ENCODE measurements at places on chromosomes 5 and 9.

GRCh38 chr9:107489687-107490605, at the start of gene KLF4:
Gene KLF4 (minus strand): TSS chr9:107489769. CDS start chr9:107489172, 597 bp downstream.
- DNase-seq = peak; percentile 61

GRCh38 chr9:114389612-114390368, 2.0 kb upstream of the AKNA start:
- DNase-seq = no peak

DNA sequence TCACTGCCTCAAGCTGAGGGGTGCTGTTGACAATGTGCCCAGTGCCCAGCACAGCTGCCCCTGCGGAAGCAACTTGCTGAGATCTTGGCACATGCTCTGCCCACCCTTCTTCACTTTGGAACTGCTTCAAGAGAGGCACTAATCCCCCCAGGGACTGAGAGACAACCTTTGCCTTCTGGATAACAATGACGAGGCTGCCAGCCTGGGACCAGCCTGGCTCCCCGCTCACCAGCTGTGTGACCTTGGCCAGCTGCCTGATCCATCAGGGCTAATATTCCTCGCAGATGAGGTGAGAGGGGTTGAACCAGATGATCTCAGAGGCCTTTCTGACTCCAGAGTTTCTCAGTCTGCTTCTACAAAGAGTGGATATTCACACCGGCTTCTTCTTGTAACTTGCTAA, 81.0 kb downstream of the SHB start:
- DNase-seq = no peak

GRCh38 chr9:7500521-7500920, 299.1 kb downstream of the DMAC1 start:
- DNase-seq = no peak

DNA sequence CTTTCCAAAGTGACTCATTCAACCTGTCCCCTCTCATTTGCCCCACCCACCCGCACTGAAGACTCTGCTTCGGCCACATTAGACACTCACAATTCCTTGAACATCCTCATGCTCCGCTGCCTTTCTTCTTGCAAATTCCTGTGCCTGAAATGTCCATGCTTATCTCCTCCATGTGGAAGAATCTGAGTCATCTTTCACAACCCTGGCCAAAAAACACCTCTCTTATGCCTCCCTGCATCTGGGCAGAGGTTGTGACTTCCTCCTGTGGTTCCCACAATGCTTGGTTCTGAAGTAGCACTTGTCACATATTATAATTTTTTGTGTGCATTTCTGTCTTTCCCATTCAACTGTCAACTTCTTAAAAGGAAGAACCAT, 238.6 kb downstream of the ENC1 start:
- no peak for DNase-seq

- no peak for DNase-seq
Observed at GRCh38 chr9:2255128-2255527, 240.0 kb downstream of the SMARCA2 start.

DNA sequence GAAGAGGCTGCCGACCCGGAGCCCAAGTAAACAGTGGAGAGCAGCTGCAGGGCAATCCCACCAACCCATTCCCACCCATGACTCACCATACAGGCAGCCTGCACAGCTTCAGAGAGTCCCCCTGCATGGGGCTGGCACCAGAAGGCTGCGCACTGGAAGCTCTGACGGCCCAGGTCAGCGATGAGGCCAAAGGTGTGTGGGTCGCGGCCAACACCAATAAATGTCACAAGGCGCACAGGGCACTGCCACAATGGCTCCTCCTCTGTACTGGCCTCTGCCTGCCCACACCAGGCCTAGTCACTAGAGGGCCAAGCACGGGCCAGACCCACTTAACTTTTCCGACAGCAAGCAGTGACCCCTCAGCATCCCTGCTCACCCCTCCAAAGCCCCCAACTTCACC, 3.0 kb upstream of the SRA1 start:
- DNase-seq = no peak

- no peak for DNase-seq
Observed at GRCh38 chr9:133375116-133375723, 640 bp downstream of the SURF4 start.

DNA sequence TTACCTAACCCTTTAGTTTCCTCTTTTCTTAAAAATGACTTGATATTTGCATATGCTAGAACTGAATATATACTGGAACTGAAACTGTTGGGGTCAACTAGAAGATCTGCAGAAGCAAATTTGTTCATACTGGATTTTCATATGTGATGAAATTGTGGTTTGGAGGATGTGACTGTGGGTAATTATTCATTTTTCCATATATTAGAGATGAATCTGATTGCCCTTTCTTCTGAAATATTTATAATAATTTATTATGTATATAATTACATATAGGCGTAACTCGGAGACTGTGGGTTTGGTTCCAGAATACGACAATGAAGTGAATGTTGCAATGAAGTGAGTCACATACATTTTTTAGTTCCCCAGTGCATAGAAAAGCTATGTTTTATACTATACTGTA, 149.1 kb downstream of the ATP10B start:
- no peak for DNase-seq

- DNase-seq = no peak
Observed at GRCh38 chr5:65326922-65327321, 154.8 kb downstream of the ADAMTS6 start.

Data from stimulated activated CD4-positive, alpha-beta T cell treated with anti-CD3 and anti-CD28 coated beads, Interleukin-12 subunit alpha, Interleukin-12 subunit beta, amount 100 ng/mL, for 48 hours (primary cell).